Hippocampal formation (tissue), 2 donors: ENCODE measurements at places on chromosomes 6 and 20.

GRCh38 chr6:35590622-35591066 lies 77.9 kb upstream of the TULP1 start:
- peak; percentile 20 for DNase-seq

DNA sequence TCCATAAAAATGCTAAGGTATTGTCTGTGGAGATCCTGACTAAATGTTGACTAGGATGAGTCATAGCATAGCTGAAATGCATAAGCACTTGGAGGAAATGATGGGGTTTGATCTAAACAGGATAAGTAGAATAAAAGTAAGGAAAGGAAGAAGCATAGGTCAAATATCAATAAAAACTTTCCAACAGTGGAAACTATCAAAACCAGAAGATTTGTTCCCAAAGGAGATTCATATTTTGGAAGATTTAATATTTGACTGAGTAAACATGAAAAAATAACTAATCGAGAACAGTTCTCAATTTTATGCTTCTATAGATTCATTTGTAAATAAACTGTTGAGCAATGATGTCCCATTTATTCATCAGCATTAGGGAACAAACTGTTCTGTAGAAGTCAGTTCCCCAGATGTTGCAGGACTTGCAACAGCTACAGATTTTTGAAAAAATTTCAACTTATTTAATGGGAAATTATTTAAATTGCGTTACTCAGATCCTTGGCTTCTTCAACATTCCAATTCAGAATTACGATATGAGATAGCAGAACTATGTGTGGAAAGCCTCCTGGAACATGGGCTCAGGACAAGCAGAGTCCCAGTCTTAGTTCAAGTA lies 133.7 kb upstream of the TBX18 start:
- DNase-seq: no peak

- DNase-seq: no peak
These were observed 250.9 kb downstream of the TINAG start for GRCh38 chr6:54559136-54559535.

DNA sequence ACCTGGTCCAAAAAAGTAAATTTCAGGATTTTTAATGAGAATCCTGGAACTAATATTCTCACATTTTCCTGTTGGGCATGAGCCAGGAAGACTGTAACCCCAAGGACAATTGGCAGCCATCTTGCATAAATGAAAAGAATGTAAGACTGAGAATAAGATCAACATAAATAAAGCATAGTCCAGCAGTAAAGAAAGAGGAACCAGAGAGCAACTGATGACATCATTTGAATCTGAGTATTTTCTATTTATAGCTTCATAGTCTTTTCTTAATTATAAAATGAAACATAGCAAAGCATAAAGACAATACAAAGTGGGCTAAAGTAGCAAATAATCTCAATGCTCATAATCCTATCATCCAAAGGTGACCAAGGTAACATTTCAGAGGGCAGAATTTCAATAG lies 26.6 kb upstream of the FBXL4 start:
- no peak for DNase-seq

- no peak for DNase-seq
These were observed 87.3 kb downstream of the FAM120B start for GRCh38 chr6:170393807-170394399.

DNA sequence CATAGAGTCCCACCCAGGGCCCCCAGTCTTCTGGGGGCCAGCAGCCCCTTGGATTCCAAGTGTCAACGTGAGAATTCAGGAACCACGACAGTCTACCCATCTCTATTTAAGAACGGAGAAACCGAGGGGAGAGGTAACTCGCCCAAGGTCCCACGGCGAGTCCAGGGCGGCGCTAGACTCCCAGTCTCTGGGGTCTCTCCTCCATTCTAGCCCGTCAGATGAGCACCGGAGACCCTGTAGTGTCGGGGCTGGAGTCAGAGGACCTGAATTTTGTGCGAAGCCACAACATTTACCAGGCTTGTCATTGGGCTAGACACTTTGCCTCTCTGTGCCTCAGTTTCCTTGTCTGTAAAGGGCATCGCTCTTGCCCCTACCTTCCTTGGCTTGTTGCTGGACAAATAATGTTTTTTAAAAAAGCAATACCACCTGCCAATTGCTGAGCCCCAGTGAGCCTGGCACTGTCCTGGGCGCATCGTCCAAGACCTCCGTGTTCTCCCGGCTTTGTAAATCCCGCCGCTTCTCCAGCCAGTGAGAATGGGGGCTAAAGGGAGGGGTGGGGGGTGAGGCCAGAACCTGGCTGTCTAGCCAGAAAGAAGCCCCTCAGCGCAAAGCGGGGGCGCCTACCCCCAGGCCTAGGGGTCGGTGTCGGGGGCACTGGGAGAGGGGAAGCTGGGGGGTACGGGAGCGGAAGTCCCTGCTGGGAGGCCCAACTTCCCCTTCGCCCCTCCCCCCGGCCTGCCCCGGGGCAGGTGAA lies 91.7 kb downstream of the NCR2 start:
- DNase-seq: no peak

DNA sequence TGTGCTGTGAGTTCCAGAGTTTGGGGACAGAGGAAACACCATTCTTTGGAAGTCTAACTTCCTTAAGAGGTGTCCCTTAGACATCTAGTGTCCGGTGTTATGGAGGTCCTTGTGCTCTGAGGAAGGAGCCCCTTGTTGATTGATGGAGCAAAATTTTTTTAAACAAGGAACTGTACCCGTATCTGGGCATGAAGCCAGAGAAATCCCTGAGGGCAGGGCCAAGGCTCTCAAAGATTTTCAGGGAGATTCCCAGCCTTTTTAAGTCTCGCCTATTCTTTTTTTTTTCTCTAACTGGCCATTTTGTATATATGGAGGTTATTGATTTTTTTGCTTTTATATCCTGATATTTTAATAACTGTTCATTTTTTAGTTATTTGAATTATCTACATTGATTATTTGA lies 45.9 kb downstream of the TRIM38 start:
- DNase-seq: no peak

- DNase-seq: peak; percentile 17
These were observed 8.1 kb upstream of the ZBP1 start for GRCh38 chr20:57628047-57628961.

DNA sequence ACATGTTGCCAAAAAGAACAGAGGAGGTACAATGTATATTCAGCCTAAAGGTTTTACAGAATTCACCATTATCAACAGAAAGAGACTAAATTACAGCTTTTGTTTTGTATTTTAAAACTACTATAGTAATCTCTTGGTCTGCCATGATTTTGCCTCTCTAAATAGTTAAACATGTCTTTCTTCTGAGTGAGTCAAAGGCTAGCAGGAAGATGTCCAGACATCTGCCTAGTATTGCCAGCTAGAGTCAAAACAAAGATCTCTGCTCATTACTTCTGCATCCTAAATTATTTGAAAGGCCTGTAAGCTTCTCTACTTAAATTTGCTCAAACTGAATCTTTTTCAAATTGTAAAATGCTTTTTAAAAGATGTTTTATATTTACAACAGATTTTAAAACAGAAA lies 8.8 kb downstream of the ASF1A start:
- DNase-seq: no peak

DNA sequence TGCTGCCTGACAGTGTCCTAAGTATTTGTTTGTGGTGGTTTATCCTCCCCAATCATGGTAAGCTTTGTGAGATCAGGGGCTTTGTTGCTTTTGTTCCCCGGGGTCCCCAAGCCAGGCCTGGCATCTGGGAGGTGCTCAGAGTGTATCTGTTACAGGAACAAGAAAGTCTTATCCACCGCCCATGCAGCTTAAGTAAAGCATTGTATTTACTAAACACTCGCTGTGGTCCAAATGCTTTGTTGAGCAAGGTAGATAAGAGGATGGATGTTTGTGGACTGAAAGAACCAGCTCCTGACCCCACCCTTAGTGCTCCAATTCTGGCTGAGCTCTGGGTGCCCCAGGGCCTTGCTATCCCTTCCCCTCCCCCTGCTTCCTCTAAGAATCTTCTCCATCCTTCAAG lies 19.8 kb upstream of the TFAP2C start:
- DNase-seq: no peak

- DNase-seq: no peak
These were observed 105.3 kb upstream of the TAB2 start for GRCh38 chr6:149212206-149212605.

DNA sequence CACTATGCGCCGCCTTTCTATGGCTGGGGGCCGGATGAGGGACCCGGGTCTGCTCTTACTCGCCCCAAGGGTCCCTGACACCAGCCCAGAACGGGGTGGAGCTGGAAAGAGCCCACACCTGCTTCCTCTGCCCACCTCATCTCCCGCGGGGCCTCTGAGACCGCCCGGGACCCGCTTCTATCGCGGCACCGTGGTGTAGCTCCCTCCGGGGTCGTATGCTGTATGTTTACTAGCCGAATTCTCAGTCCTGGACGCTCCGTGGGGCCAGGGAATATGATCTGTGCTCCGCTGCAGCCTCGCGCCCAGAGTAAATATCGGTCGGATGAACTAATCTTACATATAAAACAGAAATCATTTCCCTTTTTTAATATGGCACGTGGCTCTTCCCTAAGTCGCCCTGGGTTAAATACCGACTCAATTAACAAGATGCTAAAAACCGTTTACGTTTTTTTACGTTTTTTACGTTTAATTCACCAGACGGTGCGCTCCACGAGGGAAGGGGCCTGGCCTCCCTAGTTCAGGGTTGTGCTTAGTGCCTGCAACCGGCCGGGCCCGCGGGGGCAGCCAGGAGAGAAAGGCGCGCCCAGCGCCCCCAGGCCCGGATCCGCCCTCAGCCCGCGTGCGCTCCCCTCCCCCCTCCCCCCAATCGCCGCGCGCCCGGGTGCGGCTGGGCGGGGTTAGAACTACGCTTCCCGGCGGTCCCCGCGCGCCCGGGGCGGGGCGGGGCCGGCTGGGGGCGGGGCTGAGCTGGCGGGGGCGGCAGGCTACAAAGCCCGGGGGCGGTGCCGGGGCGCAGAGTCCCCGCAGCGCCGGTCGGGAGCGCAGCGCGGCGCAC lies at the start of gene RBM38:
Gene RBM38, plus strand, starts transcription at position 793 of the 835 bp plus-strand sequence. CDS start 186 bp downstream, outside the sequence.
- peak; percentile 77 for DNase-seq

DNA sequence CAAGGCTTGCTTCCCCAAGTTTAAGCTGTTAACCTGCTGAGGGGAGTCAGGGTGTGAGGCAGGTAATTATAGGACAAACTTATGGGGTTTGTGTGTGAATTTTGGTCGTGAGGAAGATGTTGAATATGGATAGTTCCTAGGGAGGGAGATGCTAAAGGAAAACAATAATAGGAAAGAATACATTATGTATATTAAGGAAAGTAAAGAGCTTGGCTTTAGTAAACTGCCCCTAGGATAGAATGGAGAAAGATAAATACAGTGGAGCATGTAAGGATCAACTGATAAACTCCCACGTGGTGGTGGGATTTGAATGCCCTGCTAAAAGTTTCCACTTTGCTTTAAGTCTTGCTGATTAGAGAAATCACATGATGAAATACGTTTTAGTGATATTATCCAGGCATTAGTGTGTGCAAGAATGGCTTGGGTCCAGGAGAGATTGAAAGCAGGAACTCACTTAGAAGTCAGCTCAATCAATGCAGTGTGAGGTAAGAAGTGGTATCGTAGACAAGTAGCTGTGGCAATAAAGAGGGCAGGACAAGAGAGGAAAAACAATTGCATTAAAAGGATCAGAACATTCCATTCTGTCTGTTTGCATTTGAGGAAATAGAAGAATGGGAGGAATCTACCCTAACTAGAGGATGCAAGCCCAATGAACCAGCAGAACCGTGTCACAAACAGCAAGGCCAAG lies 52.5 kb downstream of the RPS12 start:
- no peak for DNase-seq

- DNase-seq: no peak
These were observed 17.0 kb downstream of the CST9 start for GRCh38 chr20:23588434-23589403.

GRCh38 chr6:558089-558488 lies 98.8 kb downstream of the HUS1B start:
- DNase-seq: no peak

- DNase-seq: no peak
These were observed 4.6 kb downstream of the PTPN1 start for GRCh38 chr20:50514750-50515149.

DNA sequence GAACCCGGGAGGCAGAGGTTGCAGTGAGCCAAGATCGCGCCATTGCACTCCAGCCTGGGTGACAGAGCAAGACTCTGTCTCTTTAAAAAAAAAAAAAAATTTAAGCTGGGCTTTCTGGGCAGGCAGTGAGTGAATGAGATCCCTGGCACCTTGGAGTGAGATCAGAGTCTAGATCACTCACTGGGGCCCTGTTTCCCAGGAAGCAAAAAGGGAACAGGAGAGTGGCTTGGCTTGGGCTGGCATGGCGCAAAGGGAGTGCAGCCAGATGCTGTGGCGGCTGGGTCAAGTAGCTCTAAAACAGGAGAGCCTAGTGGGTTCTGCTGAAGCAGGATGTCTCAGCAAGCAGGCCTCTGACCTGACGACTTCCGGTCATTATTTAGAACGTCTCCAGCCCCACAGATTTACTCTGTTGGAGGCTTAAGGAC lies 10.4 kb downstream of the PLCG1 start:
- peak; percentile 20 for DNase-seq

- DNase-seq: no peak
These were observed 898 bp downstream of the XRN2 start for GRCh38 chr20:21303872-21304586.

DNA sequence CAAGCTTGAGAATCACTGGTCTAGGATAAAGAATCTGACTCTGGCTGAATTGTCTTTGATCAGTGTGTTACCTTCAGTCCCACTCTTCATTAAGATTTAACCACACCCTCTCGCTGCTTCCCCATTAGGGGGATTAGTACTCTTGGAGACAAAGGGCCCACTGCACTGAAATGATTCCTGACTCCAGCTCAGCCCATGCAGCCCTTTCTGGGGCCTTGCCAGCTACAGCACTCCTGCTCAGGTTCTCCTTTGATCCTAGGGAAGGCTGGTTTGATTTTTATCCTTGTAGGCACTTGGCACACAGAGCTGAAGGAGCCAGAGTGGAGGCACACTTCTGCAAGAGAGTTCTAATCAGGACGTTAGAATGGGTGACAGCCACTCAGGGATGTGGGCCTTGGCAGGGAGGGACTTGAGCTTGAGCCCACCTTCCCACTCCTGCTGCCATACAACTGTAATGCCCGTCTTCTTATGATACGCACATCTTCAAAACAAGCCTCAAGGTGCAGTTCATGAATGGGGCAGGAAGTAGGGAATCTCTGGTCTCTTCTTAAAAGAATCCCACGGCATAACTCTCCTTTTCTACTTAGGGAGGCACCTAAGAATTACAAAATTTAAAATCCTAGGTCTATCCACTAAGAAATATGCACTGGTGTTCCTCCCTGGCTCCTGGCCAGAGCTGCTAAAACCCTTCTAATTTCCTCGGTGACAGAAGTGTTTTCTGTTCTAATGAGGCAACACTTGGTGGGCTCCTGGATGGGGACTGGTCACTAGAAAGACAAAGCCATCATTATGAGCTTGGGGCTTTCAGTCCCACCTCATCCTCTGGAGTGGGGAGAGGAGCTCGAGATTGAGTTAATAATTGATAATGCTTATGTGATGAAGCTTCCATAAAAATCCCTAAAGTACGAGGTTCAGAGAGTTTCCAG lies 1.5 kb upstream of the SLA2 start:
- no peak for DNase-seq

- DNase-seq: peak; percentile 32
These were observed 71.6 kb downstream of the SH3BGRL2 start for GRCh38 chr6:79702691-79703090.

DNA sequence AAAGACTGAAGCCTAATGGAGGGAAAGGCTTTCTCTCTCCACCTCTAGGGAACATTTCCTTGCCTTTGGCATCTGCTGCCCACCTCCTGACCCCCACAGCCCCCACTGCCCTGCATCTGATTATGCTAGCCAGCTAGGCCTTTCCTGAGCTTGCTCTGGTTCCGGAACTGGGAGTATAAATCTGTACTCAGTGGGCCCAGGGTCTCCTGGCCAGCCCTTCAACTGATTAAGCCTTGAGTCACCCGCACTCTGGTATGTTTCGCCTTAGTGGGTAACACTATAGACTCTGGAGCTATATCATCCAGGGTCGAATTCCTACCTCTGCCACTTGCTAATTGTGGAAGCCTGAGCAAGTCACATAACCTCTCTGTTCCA lies 45.6 kb upstream of the RIPOR2 start:
- DNase-seq: no peak
